ENCODE measurements at places on chromosomes 3 and 15. TPM values are rescaled to one million over a fixed set of nuclear protein-coding genes. Genes with fewer than 3 reads are reported as not detected.

The A4GNT gene
- not detected for total RNA-seq

- H3K27ac ChIP-seq = no peak overlapping the region
- no peaks in the 10 kb centered on the region for H3K4me1 ChIP-seq
- H3K27me3 ChIP-seq = no peaks in the 10 kb centered on the region
Measured at GRCh38 chr3:30443756-30444673, 162.4 kb upstream of the TGFBR2 start.

- H3K4me1 ChIP-seq = no peaks in the 10 kb centered on the region
- DNase-seq = no peak
- H3K36me3 ChIP-seq = no peaks in the 10 kb centered on the region
- H3K27ac ChIP-seq = no peak overlapping the region
- H3K27me3 ChIP-seq = no peaks in the 10 kb centered on the region
Measured at GRCh38 chr3:82773207-82773606, 1011.8 kb upstream of the GBE1 start.

GRCh38 chr15:44158111-44158510 lies 37.0 kb downstream of the FRMD5 start:
- H3K4me1 ChIP-seq = peaks cover 18% of the 10 kb centered on the region
- DNase-seq = no peak
- H3K4me3 ChIP-seq = no peak overlapping the region
- no peaks in the 10 kb centered on the region for H3K27me3 ChIP-seq

The PLSCR2 gene
- 2.9 TPM for total RNA-seq

DNA sequence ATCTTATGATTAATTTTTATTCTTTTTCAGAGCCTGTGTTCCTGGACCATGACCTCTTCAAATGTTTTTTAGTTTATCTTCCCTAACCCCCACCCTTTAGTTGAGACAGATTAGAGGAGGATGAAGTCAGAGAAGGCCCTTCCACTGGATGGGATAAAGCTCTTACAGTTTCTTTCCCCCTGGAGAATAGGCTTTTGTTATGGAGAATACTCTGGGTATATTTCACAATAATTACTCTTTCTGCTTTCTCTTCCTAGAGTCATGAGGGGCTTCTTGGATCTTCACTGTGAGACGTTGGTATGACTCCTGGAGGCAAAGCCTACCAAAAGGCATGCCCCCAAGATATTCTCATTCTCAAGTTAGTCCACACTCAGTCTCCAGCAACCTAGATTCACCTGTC lies 144.4 kb upstream of the THRB start:
- H3K4me3 ChIP-seq = no peak overlapping the region
- no peaks in the 10 kb centered on the region for H3K36me3 ChIP-seq
- DNase-seq = no peak
- no peaks in the 10 kb centered on the region for H3K27me3 ChIP-seq
- H3K4me1 ChIP-seq = peaks cover 20% of the 10 kb centered on the region
- no peak overlapping the region for H3K27ac ChIP-seq
